ENCODE measurements at places on chromosomes 11 and 22.

GRCh38 chr22:45629469-45630089 is 42.1 kb upstream of the ATXN10 start:
- DNase-seq: no peak

- no peak for DNase-seq
Measured at GRCh38 chr11:35436581-35437250, 17.4 kb upstream of the SLC1A2 start.

DNA sequence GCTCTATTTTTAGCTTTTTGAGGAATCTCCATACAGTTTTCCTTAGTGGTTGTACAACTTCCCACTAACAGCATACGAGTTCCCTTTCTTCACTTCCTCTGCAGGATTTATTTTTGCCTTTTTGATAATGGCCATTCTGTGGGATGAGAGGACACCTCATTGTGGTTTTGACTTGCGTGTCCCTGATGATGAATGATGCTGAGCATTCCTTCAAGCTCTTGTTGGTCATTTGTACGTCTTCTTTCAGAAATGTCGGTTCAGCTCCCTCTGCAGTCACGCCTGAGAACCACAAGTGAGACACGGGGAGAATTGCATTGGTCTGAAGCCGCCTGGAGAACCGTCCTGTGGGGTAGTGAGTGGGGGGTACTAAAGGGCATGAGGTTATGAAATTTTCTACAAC is 2.0 kb upstream of the KRTAP5-10 start:
- no peak for DNase-seq

DNA sequence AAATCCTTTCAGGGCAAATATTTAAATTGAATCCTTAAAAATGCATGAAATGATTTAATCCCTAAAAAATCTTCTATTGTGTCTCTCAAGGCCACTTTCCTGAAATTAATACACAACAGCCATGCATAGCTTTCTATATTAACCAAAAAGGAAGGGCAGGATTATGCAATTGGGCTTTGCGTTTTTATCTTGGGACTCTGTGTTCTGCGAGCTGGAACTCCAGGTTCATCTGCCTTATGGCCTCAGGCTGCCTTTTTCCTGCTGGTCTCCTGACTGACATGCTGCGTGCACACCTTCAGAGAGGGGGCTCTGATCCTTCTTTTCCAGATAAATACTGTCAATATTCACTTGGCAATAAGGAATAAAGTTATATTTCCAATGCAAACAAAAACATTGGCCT is 141.7 kb upstream of the GRIA4 start:
- DNase-seq: no peak

DNA sequence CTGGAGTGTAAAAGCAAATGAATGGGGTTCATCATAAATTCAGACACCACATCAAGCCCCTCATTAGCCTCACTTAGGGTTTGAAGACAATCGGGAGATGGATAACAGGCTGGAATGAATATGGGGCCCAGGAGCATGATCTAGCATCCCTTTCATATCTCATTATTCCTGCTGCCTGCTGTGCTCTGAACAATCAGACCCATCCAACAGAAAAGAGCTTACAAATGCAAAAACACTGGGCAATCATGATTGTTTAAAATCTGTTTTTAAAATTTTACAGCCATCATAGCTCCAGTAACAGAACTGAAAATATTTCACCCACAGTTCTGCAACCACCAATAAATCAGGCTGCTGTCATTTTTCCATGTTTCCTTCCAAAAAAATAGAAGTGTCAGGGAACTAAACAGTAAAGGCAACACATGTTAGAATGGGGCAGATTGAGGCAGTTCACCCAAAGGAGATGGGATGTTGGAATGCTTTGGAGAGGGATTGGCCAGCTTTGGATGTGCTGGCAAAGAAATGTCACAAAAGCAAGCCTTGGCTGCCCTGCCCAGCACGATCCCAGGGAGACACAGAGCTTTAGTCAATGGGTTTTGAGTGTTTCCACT is 47.8 kb upstream of the BMAL1 start:
- no peak for DNase-seq

- DNase-seq: no peak
Measured at GRCh38 chr22:28247136-28247535, 328.1 kb upstream of the PITPNB start.

GRCh38 chr11:69883292-69884255 is 64.4 kb upstream of the FGF3 start:
- no peak for DNase-seq

DNA sequence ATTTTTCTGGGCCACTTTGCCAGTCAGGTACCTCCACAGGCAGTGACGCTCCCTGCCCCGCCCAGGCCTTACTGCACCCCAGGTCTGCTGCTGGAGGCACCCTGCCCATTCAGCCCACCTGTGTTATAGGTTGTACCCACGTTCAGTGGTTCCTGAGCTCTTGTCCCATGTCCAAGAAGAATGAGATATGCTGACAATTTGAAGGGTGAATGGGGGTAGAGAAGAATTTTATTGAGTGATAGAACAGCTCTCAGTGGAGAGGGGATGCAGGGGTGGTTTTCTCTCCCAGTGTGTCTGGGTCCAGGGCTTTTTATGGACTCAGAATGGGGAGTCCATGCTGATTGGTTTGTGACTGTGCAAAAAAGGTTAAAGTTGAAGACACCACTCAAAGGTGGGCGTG is 149.7 kb downstream of the LDLRAD3 start:
- DNase-seq: no peak

DNA sequence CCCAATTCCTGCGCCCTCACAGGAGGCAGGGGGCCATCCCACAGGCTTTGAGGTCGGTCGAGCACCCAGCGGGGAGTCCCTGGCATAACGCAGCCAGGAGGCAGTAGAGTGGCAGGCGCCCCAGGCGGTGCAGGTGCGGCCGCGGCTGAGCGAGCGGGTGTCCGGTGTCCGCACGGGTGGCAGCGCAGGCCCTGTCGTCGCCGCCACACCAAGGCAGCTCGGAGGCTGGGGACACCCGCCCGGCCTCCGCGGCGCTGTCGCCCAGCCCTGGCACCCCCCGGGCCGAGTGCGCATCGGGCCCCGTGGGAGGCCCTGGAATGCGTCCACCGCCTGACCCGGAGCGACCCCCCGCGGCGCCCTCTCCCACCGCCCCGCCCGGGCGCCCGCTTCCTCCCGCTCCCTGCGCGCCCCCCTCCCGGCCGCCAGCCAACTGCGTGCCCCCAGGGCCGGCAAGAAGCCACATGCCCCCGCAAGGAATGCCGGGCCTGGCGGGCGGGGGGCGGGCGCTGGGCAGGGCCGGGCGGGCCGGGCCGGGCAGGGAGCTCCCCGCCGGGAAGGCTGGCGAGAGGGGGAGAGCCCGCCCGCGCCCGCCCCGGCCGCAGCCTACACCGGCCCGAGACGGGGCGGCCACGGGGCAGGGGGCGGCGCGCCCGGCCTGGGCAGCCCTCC is 33.9 kb downstream of the PRDM11 start:
- no peak for DNase-seq

DNA sequence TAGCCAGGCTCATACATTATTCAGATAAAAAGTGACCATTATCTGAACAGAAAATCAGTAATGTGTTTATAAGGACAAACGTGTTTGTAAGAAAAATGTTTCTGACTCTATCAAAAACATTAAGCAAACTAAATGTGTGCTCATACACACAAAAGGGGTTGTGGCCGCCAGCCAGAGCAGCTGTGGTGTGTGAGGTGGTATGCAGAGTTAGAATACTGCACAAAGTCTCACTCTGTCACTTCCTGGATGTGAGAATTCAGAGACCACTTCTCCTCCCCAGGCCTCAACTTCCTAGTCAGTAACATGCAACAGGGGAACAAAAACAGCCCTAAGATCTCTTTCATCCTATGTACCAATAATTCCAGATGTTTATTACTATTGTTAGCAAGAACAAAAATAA is 9.4 kb downstream of the OR5B21 start:
- DNase-seq: no peak

DNA sequence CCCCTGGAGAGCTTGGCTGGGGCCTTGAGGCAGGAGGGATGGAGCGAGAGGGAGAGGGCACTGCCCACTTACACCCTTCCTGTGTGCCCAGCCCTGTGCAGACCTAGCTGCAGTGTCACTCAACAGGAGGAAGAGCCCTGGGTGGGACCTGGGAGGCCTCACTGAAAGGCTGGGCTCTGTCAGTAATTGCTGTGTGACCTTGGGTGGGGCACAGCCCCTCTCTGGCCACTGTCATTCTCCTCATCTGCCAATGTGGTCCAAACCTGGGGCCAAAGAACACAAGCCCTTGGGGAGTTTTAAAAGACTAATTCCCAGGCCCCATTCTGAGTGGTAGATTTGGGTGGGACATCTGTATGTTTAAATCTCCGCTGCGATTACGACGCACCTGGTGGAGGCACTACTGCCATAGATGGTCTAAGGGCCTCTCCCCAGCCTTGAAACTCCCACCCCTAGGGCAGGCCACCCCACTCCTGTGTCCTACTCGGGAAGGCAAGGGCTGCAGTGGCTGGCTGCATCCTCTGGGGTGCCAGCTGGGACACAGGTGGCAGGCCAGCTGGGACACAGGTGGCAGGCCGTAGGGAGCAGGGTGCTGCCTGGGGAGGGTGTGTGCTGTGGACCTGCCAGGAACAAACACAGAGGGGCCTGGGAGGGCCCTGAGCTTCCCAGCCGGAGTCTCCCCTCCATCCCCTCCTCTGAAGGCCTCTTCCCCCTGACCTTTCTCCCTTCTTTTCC is 12.3 kb upstream of the SOX10 start:
- no peak for DNase-seq

DNA sequence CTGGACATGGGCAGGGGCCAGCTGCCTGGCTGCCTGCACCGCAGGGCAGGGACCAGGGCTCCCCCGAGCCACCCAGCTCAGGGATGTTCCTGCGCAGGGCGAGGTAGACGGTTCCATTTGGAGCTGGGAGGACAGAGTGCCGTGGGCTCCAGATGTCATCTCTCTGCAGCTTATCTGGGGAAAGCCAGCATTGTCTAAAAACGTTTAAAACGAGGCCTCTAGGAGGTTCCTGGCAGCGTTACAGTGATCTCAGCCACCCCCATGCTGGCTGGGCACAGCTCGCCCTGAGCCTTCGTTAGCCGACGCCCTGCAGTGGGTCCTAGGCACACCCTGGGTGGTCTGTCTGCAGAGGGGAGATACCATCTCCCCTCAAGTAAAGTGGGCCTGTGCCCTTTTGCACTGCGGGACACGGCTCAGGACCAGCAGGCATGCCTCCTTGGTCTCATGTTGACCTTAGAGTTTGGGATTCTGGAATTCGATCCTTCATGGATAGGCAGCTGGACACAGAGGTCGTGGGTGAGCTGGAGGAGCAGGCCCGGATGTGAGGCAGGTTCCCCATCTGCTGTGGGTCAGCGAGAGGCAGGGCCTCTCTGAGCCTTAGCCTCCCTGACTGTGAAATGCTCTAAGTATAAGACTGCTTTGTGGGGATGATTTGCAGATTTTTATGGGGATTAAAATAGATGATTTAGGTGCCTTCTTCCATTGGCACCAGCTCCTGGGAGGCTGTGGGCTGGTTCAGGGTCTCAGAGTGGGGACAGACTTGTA is 14.1 kb downstream of the SYNGR1 start:
- no peak for DNase-seq

DNA sequence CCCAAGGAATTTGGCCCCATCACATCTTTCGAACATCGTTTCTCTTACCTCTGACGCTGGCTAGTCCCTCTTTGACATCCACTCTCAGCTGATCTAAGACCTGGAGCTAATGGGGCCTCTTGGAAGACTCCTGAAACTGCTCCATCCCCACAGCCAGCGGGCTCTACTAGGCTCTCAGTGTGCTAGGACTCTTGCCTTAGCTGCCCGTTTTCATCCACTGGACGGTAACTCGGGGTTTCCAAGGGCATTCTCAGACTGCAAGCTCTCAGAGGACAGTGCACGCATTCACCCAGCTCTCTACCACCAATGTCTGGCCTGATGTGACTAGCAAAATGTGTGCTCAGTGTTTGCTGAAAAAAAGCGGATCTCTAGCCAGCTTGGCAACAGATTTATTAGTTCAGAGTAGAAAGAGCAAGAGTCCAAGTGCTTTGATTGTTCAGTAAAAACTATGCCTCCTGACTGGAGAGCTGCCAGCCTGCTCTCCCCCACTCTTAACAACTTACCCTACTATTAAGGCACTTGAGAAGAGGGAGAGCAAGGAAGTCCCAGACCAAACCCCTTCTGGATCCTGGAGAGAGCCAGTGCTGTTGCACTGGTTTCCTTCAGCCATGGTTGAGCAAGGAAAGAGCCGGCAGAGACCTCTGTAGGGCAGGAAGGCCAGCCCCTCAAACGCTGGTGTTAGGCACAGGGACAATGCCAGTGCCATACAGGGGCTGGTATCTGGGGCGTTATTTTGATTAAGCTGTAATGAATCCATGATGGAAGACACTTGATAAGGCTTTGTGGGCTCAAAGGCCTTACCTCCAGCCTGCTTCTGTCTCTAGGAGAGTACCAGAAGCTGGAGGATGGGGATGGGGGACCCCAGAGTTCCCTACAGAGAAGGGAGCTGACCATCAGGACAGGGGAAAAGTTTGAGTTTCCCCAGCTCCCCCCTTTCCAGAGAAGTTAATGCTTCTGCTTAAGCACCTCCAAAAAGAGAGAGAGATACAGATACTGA is 9.2 kb downstream of the RELA start:
- no peak for DNase-seq

DNA sequence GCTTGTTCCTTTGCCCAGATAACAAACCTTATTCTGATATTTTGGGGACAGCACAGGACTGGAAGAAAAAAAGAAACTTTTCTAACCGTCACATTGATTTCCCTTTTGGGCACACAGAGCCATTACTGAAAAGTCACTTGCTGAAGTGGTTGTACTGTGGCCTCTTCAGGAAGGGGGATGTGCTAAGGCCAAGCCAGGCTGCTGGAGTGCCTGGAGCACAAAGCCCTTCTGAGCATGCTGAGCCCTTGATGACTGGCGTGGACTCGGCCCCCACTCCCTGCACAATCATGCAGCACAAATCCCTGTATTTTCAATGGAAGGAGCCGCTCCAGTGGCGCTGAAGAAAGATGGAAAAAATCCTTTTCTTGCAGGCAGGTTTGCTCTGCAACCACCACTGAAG is 164.2 kb downstream of the NTM start:
- DNase-seq: no peak

DNA sequence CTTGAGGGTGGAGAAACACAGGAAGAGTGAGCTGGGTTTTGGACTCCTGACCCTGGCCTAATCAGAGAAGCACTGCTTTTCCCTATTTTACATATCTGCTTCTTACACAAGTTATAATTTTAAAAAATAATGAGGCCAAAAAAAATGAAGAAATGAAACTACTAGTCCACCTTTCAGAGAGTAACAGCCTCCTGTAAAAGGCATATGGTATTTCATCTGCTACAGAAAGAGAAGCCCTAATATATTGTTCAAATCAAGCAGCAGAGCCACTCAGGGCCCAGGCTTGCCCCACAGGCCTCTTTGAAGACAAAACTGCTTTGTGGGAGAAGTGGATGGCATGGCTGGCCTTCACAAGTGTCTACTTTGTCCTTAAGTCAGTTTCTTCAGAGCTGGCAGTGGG is 10.0 kb downstream of the DIXDC1 start:
- DNase-seq: no peak

DNA sequence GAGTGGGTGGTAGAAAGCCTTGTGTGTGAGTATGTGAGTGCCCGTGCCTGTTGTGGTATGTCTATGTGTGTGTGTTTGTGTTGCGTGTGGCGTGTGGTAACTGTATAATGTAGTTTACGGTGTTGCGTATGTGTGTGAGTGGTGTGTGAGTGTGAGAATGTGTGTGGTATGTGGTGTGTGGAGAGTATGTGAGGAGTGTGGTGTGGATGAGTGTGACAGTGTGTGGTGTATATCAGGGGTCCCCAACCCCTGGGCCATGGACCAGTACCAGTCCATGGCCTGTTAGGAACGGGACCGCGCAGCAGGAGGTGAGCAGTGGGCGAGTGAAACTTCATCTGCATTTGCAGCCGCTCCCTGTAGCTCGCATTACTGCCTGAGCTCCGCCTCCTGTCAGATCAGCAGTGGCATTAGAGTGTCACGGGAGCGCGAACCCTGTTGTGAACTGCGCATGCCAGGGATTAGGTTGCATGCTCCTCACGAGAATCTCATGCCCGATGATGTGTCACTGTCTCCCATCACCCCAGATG is 5.7 kb downstream of the UPK3A start:
- no peak for DNase-seq
